ENCODE measurements at places on chromosomes 12 and 14. TPM values are rescaled to one million over a fixed set of nuclear protein-coding genes. Genes with fewer than 3 reads are reported as not detected.

GRCh38 chr14:89927186-89927865, 27.2 kb downstream of the EFCAB11 start:
- H3K27ac ChIP-seq: no peak overlapping the region
- H3K36me3 ChIP-seq: peaks cover 7% of the 10 kb centered on the region
- H3K27me3 ChIP-seq: no peaks in the 10 kb centered on the region
- DNase-seq: no peak
- H3K4me3 ChIP-seq: no peak overlapping the region

- DNase-seq: no peak
- peaks cover 7% of the 10 kb centered on the region for H3K4me1 ChIP-seq
- H3K27me3 ChIP-seq: no peaks in the 10 kb centered on the region
- H3K4me3 ChIP-seq: no peak overlapping the region
- no peaks in the 10 kb centered on the region for H3K36me3 ChIP-seq
These were observed 11.9 kb downstream of the HEATR5A start for GRCh38 chr14:31408421-31408820.

GRCh38 chr12:111102102-111102739, 181.8 kb upstream of the MYL2 start:
- H3K27ac ChIP-seq: no peak overlapping the region
- H3K4me3 ChIP-seq: no peak overlapping the region
- DNase-seq: peak; percentile 69
- no peaks in the 10 kb centered on the region for H3K4me1 ChIP-seq
- H3K36me3 ChIP-seq: no peaks in the 10 kb centered on the region

DNA sequence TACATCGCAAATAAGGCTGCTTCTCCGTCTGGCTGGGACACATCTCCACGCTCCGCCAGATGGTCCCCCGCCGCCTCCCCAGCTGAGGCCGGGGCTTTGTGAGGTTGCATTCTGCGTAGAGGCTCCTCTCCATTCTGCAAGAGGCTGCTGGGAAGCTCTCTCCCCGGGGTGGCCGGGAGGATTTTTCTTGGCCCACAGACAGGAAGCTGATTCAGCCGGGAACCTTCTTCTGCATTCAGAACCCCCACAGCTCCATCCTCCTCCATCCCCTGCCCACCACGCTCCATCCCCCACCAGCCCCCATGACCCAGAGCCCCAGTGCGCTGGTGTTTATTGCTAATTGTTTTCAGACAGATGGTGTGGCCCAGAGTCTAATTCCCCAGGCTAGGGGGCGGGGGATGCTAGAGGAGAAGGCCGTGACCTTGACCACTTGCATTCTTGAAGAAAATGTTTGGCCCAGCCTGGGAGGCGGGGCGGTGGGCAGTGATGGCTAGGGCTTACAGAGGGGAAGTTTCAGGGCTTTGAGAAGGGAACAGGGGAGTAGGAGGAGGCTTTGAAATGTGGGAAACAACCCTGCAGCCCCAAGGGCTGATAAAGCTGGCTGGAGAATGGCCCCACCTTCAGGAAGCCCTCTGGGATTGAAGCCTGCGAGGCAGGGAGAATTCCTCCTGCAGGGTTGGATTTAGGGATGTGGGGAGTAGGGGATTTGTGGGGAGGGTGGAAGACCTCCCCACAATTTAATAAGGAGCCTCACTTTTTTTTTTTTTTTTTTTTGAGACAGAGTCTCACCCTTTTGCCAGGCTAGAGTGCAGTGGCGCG, 88.5 kb upstream of the NCOR2 start:
- no peaks in the 10 kb centered on the region for H3K27me3 ChIP-seq
- no peak for DNase-seq
- no peaks in the 10 kb centered on the region for H3K36me3 ChIP-seq
- no peak overlapping the region for H3K27ac ChIP-seq
- H3K4me1 ChIP-seq: no peaks in the 10 kb centered on the region

DNA sequence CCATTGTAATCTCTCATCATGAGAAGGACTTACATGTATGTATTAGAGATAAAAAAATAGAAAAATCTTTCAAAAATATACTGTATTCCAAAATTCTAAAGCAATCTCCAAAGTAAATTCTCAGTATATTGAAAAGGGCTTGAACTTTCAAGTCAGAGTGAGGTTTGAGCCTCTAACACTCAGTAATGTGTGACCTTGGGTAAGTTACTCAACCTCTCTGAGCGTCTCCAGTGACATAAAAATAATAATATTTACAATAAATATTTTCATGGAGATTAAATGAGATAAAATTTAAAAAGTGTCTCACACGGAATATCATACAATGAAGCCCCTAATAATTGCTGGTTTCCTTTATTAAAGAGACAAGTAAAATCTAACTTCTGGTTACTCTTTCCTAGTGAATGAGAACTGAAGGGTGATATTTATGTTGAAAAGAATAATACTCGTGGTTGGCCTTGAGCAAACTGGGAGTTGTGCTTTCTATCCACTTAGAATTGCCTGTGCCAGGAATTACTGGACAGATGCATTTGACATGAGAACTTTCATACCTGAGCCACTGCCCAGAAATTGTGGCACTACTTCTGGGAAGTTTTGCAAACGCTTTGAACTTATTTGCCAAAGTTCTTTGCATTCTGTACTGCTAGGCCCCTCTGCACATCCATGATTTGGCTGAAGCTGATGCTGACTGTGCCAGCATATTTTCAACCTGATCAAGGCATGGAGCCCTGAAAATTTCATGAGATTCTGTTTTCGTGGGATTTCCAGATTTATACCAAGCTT, 933.7 kb downstream of the GALC start:
- no peaks in the 10 kb centered on the region for H3K27me3 ChIP-seq
- peak; percentile 51 for DNase-seq
- H3K4me3 ChIP-seq: no peak overlapping the region
- H3K36me3 ChIP-seq: no peaks in the 10 kb centered on the region
- no peak overlapping the region for H3K27ac ChIP-seq

GRCh38 chr14:21933681-21934080, 260.1 kb upstream of the OR4E1 start:
- H3K4me1 ChIP-seq: no peaks in the 10 kb centered on the region
- no peak overlapping the region for H3K4me3 ChIP-seq
- no peaks in the 10 kb centered on the region for H3K36me3 ChIP-seq
- no peaks in the 10 kb centered on the region for H3K27me3 ChIP-seq
- no peak for DNase-seq

GRCh38 chr12:25994901-25995625, 36.6 kb downstream of the RASSF8 start:
- H3K4me3 ChIP-seq: no peak overlapping the region
- H3K4me1 ChIP-seq: no peaks in the 10 kb centered on the region
- H3K27me3 ChIP-seq: no peaks in the 10 kb centered on the region

GRCh38 chr12:111181143-111181726, 187.7 kb downstream of the PHETA1 start:
- H3K4me1 ChIP-seq: no peaks in the 10 kb centered on the region
- H3K4me3 ChIP-seq: no peak overlapping the region
- peak; percentile 17 for DNase-seq
- H3K27me3 ChIP-seq: no peaks in the 10 kb centered on the region

GRCh38 chr12:12859690-12860089, 31.7 kb upstream of the GPRC5A start:
- H3K36me3 ChIP-seq: no peaks in the 10 kb centered on the region
- no peaks in the 10 kb centered on the region for H3K27me3 ChIP-seq
- H3K4me1 ChIP-seq: no peaks in the 10 kb centered on the region
- DNase-seq: no peak

GRCh38 chr14:58077621-58078020, 74.4 kb downstream of the ARMH4 start:
- DNase-seq: no peak
- no peaks in the 10 kb centered on the region for H3K36me3 ChIP-seq
- no peaks in the 10 kb centered on the region for H3K4me1 ChIP-seq
- peak overlapping the region; percentile 48 for H3K27ac ChIP-seq
- no peaks in the 10 kb centered on the region for H3K27me3 ChIP-seq

DNA sequence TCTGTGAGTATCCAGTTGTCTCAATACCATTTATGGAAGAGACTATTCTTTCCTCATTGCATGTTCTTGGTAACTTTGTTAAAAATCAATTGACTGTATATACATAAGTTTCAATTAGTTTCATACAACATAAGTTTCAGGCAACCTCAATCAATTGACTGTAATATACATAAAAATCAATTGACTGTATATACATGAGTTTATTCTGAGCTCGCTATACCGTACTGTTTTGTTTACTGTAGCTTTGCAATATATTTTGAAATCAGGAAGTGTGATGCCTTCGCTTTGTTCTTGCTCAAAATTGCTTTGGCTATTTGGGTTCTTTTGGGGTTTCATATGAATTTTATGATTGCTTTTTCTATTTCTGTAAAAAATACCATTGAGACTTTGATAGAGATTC, 392.0 kb downstream of the BTG1 start:
- H3K36me3 ChIP-seq: no peaks in the 10 kb centered on the region
- no peak overlapping the region for H3K27ac ChIP-seq

DNA sequence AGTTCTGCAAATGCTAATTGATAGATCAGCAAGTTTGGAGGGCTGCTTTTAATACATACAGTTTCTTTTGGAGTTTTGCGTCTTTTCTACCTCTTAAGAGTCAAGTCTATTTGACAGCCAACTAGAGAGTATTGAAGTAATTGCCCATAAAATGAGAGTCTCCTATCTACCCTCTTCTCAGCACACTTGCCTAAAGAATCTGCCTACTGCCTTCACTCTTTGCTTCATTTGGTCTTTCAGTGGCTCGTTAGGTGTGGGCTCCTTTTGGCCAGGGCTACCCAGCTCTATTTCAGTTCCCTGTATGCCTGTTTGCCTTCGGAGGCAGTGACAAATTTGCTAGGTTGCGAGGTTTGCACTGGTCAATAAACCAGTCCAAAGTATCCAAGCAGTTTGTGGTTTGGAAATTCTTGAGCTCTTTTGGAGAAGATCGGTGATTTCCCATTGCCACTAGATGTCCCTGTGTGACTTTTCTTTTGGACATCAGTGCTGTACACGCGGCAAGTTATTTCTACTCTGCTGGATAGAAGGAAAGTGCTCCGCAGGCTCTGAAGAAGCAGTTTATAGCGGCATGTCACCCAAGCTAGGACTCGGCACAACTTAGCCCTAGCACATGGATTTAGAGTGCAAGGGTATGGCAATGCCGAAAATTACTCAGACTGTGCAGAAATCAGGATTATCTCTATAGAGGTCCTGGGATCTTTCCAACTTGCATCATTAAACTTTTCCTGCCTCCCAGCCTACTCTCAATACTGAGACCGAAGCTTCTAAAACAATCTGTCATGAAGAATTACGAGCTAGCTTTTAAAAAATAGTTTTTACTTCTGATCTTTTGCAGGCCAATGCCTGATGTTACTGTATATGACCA, 38.6 kb downstream of the MGST1 start:
- peak overlapping the region; percentile 38 for H3K4me3 ChIP-seq
- no peaks in the 10 kb centered on the region for H3K27me3 ChIP-seq
- no peak overlapping the region for H3K27ac ChIP-seq
- H3K4me1 ChIP-seq: no peaks in the 10 kb centered on the region

GRCh38 chr12:123457980-123458779, at the start of gene SNRNP35:
TSS of gene SNRNP35 (plus strand) at chr12:123458139. CDS start at chr12:123465541, 7,402 bp downstream.
- peak within 1 kb of the TSS; percentile 99 for H3K27ac ChIP-seq
- peak within 1 kb of the TSS; percentile 82 for H3K4me3 ChIP-seq
- H3K36me3 ChIP-seq: no peaks in the 10 kb centered on the region

GRCh38 chr14:22600027-22600426, 1.9 kb downstream of the ABHD4 start:
- no peak overlapping the region for H3K4me3 ChIP-seq
- H3K27me3 ChIP-seq: no peaks in the 10 kb centered on the region
- DNase-seq: no peak
- H3K4me1 ChIP-seq: no peaks in the 10 kb centered on the region

DNA sequence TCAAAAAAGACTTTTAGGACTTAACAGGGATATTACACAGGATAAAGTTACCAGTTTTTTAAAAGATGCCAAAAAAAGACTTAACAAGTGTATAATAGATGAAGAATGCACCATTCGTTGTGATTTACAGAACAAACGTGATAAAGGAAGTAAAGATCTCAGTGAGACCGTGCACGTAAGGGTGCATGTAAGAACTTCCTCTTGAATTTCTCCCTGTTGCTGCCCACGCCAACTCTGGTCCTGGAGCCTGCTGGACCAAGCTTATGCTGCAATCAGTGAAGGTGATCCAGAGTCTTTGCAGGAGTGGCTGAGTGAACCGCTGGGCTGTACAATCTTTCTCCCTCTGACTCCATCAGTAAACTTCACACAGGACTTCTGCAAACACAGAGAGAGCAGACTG, 593.7 kb downstream of the TMEM121 start:
- no peaks in the 10 kb centered on the region for H3K36me3 ChIP-seq
- no peak for DNase-seq
- no peak overlapping the region for H3K4me3 ChIP-seq
- no peak overlapping the region for H3K27ac ChIP-seq

- H3K27me3 ChIP-seq: no peaks in the 10 kb centered on the region
- H3K36me3 ChIP-seq: no peaks in the 10 kb centered on the region
- H3K4me1 ChIP-seq: no peaks in the 10 kb centered on the region
- no peak overlapping the region for H3K4me3 ChIP-seq
These were observed 763.9 kb upstream of the MGAT4C start for GRCh38 chr12:87020071-87020470.

DNA sequence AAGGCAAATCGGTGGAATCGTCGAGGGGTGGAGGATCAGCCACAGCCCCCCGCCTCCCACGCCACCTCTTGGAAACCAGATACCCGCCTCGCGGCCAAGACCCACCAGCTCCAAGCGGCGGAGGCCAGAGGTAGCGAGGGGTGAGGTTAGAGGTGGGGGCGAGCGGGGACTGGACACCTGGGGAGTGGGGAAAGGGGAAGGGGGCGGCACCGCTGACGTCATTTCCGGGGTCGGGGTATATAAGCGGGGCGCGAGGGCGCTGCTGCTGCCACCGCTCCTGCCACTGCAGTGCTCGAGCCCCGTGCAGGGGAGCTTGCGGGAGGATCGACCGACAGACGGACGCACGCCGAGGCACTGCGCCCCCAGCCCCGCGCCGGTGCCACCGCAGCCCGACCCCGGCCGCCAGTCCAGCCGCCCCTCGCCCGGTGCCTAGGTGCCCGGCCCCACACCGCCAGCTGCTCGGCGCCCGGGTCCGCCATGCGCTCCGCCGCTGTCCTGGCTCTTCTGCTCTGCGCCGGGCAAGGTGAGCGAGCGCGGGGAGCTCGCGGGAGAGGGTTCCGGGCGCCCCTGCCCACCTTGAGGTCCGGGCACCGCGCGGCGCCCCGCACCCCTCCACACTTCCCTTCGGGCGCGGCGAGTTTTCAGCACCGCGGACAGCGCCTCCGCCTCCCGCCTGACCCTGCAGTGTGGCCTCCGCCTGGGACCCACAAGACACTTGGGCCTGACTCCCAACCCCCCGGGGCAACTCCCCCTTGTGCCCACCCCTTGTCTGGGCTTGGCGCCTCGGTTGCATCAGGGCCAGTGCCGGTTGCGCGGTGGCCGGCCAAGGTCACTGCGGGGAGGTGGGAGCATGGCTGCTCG, at the start of gene CHGA:
Gene CHGA (plus strand): TSS at position 268 of the 861 bp plus-strand sequence. CDS start 210 bp downstream, at position 478.
- DNase-seq: no peak
- peaks cover 4% of the 10 kb centered on the region for H3K27me3 ChIP-seq
- H3K4me3 ChIP-seq: no peak within 1 kb of the TSS
- H3K36me3 ChIP-seq: no peaks in the 10 kb centered on the region
- no peak within 1 kb of the TSS for H3K27ac ChIP-seq
- no peaks in the 10 kb centered on the region for H3K4me1 ChIP-seq

The BRMS1L gene
- 5.9 TPM for total RNA-seq

The LRCOL1 gene
- total RNA-seq: not detected

The PPM1A gene
- 53.8 TPM for total RNA-seq

The MORN3 gene
- total RNA-seq: not detected

The ZDHHC22 gene
- total RNA-seq: not detected

The COPS7A gene
- total RNA-seq: 59.9 TPM
